ENCODE measurements at places on chromosomes 1 and 21. TPM values are rescaled to one million over a fixed set of nuclear protein-coding genes. Genes with fewer than 3 reads are reported as not detected.

Gene AMY1C
- not detected for total RNA-seq

Gene FYB2
- not detected for total RNA-seq

Gene KCNH1
- not detected for total RNA-seq

Gene NPHP4
- total RNA-seq: 4.5 TPM

Gene UBXN11
- 5.3 TPM for total RNA-seq

Gene POLR3GL
- total RNA-seq: 26.4 TPM

Gene ANKRD35
- total RNA-seq: 8.5 TPM

Gene PDE9A
- 1.2 TPM for total RNA-seq

Gene TP73
- not detected for total RNA-seq

Gene PPP1R12B
- total RNA-seq: 12.7 TPM

Gene CAPN9
- not detected for total RNA-seq

Gene CCDC30
- 2.8 TPM for total RNA-seq

Gene CR1L
- not detected for total RNA-seq

Gene PYHIN1
- total RNA-seq: not detected

Gene OR10R2
- total RNA-seq: not detected

Gene CFAP141
- not detected for total RNA-seq

Gene USP24
- total RNA-seq: 40.1 TPM

Gene TTC24
- total RNA-seq: not detected

Gene MIA3
- total RNA-seq: 73.6 TPM

Gene FNBP1L
- total RNA-seq: 7.7 TPM

Gene TTLL10
- total RNA-seq: not detected

Gene SHE
- 0.93 TPM for total RNA-seq

Gene BEND5
- not detected for total RNA-seq

Gene DIRAS3
- 0.99 TPM for total RNA-seq

Gene BMP8B
- under 0.01 TPM for total RNA-seq

Gene OLIG2
- not detected for total RNA-seq

Gene HSPB7
- total RNA-seq: 21.6 TPM

Gene ZSWIM5
- total RNA-seq: 0.75 TPM

Gene PPT1
- total RNA-seq: 41.5 TPM

Gene GUK1
- 785 TPM for total RNA-seq

Gene TEDDM1
- total RNA-seq: not detected

Gene BSND
- not detected for total RNA-seq

Gene NBPF10
- 4.4 TPM for total RNA-seq

Gene CSMD2
- 8.8 TPM for total RNA-seq

Gene DMRTA2
- total RNA-seq: 0.13 TPM

Gene TACSTD2
- not detected for total RNA-seq

Gene MEX3A
- 0.50 TPM for total RNA-seq

Gene PLXNA2
- total RNA-seq: 12.8 TPM

Gene TMEM69
- total RNA-seq: 13.1 TPM

Gene SLC9C2
- not detected for total RNA-seq

Gene GLIS1
- 0.81 TPM for total RNA-seq

Gene SPATA21
- total RNA-seq: not detected

Gene EPHA10
- not detected for total RNA-seq

Gene ZBTB40
- 6.5 TPM for total RNA-seq

Gene AMPD1
- not detected for total RNA-seq

Gene RIPPLY3
- total RNA-seq: not detected

Gene CD1B
- total RNA-seq: not detected

Gene ZNF670
- 1.2 TPM for total RNA-seq

Gene FTCD
- total RNA-seq: not detected

Gene CCDC27
- total RNA-seq: not detected
